ENCODE measurements at places on chromosomes 4 and X.

DNA sequence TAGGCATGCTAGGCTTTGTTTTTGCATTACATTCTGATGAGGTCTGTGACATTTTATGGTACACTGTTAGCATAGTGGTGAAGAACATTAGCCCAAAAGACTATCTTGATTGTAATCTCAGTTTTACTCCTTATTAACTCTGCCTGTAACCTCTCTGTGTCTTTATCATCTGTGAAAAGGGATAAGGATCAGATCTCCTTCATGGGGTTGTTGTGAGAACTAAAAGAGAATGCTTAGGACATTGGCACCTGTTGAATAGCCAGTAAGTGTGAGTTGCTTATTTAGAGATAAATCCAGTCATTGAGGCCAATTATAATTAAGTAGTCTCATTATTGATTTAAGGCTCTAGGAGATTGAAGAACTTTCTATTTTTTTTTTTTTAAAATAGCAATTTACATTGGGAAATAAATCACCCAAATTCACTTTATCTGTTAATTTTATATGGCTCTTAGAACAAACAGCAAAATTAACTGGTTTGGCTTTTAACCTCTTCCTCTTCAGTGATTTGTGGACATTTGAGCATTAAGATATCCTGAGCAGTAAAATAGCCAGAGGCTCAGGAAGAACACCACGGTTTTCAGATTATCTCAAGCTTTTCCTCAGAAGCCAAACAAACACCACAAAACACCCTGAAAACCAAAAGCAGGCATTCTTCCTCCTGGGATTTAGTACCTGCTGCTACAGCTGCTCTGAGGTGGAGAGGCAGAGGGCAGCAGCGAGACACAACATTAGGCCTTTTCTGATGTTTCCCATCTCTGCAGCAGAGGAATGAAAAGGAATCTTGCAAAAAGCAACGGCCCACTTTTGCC is 192.9 kb downstream of the ARHGAP10 start:
- no peak for DNase-seq

DNA sequence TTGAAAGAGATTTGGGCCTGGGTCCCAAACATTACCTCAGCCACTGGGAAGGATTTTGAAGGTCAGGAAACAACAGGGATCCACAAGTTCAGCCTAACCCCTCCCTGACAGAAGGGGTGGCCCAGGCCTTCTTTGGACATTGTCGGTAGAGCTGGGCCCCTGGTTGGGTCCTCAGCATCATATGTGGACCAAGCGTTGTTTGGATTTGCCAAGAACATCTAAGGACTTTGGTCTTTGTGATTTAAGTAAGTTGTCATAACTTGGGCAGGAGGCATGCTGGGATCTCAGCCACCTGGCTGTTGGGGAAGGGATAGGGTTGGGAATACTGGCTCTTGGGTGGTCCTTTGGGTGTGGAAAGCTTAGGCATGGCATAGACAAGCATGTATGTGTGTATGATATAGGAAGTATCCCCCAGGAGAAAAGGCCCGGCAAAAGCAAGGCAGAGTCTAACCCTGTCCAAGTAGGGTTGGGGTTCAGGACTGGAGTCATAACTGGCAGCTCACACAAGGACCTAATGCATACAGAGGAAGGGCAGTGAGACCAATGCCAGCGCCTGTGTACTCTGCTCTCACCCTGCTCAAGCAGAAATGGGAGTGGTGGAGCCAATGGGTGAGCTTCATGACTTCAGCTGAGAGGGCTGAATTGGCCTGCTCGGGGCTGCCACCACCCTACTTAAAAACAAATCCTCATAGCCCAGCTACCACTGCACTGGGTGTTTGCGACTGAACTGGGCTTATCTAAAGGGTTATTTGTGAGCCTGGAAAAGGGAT is 102.8 kb downstream of the RTL5 start:
- no peak for DNase-seq

- DNase-seq, result no peak
These were observed 671.2 kb downstream of the PCDH18 start for GRCh38 chr4:136861091-136861490.

GRCh38 chr4:182179751-182180150 is 63.5 kb upstream of the TENM3 start:
- DNase-seq, result no peak

DNA sequence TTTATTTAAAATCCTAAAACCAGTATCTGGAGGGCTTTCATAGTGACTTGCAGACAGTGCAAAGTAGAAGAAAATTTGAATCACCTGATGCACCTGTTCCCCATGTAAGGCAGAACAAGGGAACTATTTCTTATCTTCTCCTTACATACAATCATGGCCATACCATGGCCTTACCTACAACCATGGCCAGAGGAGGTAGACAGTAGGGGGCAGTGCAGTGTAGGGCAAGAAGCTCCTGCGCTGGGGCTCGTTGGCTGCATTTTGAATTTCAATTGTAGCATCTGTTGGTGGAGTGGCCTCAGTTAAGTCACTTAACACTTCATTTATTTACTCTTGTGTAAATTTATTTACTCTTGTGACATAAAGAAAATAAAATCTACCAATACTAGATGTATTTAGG is 33.0 kb downstream of the GALNTL6 start:
- DNase-seq, result peak; percentile 49

- DNase-seq, result peak; percentile 39
These were observed 6.9 kb downstream of the KLHL5 start for GRCh38 chr4:39068907-39069306.

GRCh38 chr4:24770032-24770584 is 25.3 kb upstream of the SOD3 start:
- DNase-seq, result peak; percentile 50

DNA sequence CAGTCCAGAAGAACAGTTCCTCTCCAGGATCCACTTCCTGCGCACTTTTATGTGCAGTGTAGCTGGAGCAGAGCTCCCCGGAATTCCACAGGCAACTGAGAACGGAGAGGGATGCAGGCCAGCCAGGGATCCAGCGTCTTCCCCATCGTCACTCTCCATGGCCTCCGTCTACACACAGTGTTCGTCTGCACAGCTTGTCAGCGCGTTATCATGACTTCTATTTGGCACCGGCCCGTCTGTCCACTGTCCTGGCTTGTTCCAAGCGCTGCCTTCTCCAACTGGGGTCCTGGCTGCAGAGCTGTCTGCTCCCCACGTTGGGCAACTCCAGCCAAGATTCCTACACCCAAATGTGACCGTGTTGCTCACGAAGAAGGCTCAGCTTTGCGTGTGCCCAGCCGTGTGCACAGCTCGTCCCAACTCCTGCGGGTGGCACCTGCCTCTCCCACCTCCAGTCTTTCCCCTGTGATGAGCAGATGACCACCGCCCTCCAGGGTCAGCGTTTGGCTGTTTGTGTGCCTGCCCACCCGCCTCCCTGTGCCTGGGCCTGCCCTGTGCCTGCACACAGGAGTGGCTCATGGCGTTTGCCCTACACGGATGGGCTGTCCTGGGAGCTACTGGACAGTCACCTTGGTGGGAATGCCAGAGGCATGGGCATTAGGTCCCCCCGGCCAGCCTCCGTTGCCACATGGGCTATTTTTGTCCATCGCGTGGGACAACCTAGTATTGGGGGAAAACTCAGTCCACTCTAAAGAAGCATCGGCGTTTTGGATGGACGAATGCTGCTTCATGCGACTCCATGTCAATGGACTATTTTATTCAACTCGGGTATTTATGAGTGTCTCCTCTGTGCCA is 2.2 kb upstream of the CTBP1 start:
- DNase-seq, result no peak

DNA sequence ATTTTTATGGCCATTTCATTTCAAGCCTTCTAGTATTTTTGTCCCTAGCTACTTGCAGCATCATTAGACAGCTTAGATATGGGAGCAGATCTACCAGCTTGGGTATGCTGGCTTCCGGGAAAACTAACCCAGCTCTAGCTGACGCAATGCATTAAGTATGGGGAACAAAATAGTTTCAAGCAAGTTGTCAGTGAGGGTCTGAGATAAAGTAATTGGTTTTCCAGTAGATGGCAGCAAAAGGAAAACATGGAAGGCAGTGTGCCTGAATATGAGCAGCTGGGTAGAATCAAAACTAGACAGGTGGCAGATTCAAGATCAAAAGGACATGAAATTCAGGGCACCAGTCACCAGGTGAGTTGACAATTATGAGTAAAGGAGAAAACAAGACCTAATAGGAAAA is 340.9 kb upstream of the CTSO start:
- DNase-seq, result peak; percentile 46

DNA sequence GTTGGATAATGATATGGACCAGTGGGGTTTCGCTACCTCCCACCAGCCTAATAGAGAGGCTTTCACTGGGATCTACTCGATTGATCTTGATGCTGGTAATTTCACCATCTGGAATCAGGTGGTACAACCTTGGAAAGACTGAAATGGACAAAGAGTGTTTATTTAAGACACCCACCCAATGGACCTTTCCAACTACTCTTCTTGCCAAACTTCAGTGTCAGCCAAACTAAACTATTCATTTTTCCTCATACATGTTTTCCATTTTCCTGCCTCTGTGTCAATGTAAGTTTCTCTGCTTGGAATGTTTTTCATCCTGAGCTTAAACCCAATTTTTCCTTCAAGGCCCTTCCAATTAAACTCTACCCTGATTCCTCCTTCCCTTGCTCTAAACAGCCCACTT is 92.6 kb downstream of the LNX1 start:
- DNase-seq, result no peak

DNA sequence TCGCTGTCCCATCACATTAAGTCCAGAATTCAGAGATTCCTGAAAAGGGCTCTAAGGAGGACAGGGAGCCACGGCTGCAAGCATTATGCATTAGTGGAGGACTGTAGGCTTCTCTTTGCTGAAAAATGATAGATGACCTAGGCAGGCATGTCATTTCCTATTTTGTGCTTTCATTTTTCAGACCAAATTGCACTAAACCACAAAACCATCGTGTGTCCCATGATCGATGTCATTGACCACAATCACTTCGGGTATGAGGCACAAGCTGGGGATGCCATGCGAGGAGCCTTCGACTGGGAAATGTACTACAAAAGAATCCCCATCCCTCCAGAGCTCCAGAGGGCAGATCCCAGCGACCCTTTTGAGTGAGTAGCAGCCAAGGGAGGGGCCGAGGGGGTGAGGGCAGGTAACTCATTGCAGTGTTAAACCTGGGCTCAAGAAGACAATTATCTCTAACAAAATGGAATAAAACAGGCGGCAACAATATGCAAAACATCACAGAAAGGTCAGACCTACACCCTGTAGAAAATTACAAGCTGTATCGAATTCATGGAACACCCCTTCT is 355.2 kb upstream of the GALNT7 start:
- peak; percentile 11 for DNase-seq

GRCh38 chr4:166422475-166422874 is 549.4 kb downstream of the TLL1 start:
- DNase-seq, result no peak

- no peak for DNase-seq
These were observed 41.9 kb downstream of the SLC34A2 start for GRCh38 chr4:25697516-25697915.

- DNase-seq, result no peak
These were observed 487.1 kb downstream of the STPG2 start for GRCh38 chr4:97656044-97656720.

DNA sequence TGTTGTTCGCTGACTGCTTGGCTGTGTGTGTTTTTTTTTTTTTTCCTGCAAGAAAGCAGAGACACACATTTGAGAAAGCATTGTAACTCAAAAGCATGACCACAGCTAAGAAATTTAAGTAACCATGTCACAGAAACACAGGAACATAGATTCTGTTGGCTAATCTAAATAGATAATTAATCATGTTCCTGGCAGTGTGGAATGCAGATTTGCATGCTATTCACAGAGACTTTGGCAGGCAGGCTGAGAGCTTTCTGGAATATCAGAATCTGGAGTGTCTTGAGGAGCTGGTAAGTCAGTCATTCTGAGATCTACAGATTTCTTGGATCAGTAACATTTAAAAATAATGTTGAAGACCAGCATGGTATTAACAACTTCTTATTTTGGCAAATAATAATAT is 33.2 kb upstream of the SMS start:
- no peak for DNase-seq

- no peak for DNase-seq
These were observed 78.8 kb upstream of the PLAC1 start for GRCh38 chrX:134737061-134737460.

DNA sequence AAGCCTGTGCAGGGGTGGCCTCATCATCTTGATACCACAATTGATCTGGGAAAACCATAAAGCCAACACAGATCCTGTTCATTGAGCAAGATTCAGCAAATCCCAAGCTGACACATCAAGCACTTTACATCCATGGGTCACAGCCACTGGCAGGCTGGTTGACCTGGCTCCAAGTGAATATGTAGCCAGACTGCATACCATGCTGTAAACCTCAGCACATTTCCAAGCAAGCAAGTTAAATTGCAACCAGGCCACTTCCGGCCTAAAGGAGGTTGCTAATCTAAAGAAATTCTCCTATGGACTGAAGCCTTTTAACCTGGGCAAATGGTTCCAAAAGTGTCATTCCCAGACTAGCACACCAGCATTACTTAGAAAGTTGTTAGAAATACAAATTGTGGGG is 54.4 kb upstream of the USP26 start:
- DNase-seq, result no peak

DNA sequence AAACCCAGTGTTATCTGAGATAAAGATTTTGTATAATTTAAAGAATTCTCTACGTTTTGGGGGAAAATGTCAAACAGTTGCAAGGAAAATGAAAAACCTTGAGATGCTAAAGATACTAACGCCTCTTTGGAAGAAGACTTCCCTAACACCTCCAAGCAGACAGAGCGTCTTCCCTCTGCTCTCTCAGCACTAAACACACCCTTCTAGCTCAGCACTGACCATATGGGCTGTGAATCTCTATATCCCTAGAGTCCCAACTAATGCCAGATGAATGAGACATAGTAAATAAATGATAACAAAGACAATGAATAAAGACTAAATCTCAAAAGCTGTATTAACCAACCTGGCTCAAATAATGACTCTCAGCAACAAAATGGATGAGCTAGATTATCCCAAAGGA is 13.3 kb downstream of the FUNDC1 start:
- no peak for DNase-seq

GRCh38 chrX:153685156-153685536 is 2.6 kb upstream of the SLC6A8 start:
- DNase-seq, result no peak

DNA sequence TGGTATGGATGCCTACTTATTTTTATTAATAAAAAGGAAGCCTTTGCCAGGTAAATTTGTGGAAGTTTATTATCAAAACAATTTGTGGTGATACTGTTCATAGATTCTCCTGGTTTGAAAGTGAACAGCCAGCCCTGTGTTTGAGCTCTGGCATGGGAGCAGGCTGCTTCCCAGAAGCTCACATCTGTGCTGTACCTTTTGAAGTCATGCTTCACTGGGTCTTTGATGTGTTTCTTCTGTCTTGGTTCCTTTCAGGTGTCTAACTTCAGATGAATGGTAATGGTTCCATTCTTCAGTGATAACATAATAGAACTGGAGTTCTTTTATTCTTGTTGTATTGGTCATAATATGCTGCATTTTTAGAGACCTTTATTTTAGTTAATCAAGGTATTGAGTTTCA is 85.5 kb downstream of the BMPR1B start:
- no peak for DNase-seq
